Chondrocyte (in vitro differentiated cells): ENCODE measurements at places on chromosomes 5 and 9. TPM values are rescaled to one million over a fixed set of nuclear protein-coding genes. Genes with fewer than 3 reads are reported as not detected.

- DNase-seq, result no peak
These were observed 1.2 kb downstream of the FGF18 start for GRCh38 chr5:171420431-171421241.

The VCAN gene
- 250 to 737 TPM (median 710 TPM) in 3 replicates for total RNA-seq

GRCh38 chr5:166166071-166166470 is 2125.4 kb upstream of the WWC1 start:
- no peak for DNase-seq

- DNase-seq, result no peak
These were observed 637.8 kb upstream of the WWC1 start for GRCh38 chr5:167653645-167654106.

The INSL4 gene
- not detected in 3 replicates for total RNA-seq

The MACROH2A1 gene
- 100 to 142 TPM (median 102 TPM) in 3 replicates for total RNA-seq

The MVB12B gene
- 13.1 to 15.3 TPM (median 13.9 TPM) in 3 replicates for total RNA-seq
